ENCODE measurements at places on chromosomes 7 and 10.

GRCh38 chr10:74910976-74911350, 84.6 kb downstream of the KAT6B start:
- no peak for DNase-seq

GRCh38 chr7:153682628-153683027, 369.6 kb upstream of the DPP6 start:
- DNase-seq = no peak

- DNase-seq = no peak
Observed at GRCh38 chr10:110442746-110443145, 55.0 kb upstream of the DUSP5 start.

GRCh38 chr7:124635416-124635815, 130.2 kb downstream of the GPR37 start:
- peak; percentile 65 for DNase-seq

DNA sequence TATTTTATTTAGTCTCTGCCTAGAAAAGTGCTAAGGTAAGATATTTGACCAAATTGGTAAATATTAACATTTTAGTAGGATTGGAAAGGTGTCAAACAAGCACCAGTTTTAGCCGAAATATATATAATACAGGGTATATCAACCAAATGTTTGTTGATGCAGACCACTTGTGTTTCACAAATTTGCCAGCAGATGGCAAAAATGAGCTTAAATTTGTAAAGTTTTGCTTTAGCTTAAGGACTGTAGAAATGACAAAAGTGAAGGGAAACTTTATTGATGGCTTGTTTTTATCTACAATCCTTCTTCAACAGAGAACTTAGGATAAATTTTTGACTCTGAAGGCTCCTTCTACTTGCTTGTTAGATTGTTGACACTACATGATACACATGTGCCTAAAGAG, 4.8 kb upstream of the POLR1F start:
- peak; percentile 69 for DNase-seq

DNA sequence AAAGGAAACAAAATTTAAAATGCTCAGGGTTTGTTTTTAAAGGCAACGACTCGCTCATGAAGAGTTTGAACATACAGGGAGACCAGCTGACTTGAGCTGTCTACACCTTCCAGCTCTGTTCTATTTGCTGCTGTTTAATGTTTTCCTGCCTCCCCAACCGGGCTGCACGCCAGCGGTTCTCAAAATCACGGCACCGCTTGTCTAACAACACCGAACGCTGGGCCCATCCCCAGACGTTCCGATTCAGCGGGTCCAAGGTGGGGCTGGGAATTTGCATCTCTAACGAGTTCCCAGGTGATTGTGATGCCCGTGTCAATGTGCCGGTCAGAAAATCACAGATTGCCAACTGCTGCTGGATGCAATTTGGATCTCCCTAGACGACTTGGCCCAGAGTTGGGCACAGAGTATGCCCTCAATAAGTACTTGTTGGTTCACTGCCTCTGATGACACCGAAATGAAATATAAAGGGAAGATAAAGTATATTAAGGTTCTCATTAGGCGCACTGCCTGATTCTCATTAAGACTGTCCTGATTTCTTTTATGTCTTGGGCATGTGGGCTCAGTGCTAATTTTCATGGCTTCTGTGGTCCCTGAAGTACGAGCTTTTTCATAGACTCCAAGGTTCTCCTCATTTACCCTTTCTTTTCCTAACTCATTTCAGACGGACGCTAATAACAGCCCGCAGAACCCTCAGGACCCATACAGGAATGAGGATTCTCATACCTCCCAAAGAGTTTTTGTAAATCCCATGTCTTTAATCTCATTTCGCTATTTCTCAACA, 28.5 kb downstream of the CELF2 start:
- DNase-seq = no peak

DNA sequence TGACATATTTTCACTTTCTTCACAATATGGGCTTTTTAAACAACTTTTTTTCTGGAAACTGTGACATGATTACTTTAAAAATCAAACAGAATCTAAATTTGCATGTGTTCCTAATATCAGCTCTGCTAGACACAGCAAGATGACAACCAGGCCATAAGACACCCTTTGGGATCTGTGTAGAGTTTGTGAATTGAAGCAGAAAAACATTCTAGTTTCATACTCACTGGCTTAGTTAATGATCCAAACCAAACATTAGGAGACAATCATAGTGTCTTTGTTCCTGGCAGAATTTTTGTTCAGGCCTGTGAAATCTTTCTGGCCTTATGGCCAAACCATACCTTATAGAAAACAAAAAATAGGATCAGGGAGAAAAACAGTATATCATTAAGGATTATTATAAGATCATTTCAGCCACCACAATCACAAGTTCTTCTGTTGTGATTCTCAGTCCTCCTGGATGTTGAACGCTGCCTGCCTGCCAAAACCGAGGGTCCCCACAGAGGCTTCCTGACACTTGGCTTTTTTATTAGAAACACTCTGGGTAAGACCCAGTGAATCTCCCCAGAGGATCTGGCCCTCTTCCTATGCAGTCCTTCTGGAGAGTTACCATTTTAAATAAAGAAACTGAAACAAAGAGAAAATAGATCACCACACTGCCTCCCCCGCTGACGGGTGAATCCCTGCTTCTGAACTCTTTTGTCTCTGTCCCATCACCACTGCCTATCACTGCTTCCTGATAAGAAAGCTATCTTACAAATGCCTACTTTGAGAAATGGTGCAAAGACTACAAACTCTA, 79.2 kb upstream of the PPP1R3C start:
- no peak for DNase-seq

DNA sequence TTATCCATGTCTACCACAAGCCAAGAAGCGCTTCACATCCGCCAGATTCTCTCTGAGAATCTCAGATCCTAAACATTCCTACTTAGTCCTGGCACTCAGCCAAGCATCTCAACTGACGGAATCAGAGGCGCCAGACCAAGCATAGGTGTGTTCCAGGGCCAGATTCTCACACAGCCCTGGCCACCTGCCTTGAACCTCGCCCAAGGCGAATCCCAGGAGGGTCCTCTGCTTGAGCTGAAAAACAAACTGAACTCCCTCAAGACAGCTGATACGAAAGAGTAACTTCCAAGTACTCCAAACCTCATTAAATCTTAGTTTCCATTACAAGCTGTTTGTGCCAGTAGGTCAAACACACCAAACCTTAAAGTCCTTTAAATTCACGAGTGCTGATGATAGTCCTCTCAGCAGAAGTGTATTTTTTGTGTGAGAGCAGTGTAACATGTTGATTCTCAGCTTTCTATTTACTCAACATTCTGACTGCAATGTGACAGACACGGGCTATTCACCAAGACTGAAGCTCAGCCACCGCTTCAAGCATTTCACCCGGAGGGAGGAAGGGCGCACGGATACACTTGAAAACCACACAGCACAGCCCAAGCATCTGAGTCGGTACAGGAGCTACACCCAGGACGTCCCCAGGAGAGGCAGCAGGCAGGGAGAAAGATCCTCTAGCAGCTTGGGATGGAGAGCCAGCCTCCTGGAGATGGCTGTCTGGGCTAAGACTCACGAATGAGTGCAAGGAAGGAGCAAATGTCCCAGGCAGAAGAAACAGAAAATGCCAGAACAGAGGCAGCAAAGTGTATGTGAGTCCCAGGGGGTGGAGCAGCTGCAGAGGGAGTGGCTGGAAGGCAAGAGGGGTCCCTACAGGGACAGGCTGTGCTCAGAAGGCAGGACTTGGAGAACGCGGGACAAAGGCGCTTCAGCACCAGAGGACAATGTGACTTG, 6.0 kb downstream of the PARD3 start:
- DNase-seq = peak; percentile 76

DNA sequence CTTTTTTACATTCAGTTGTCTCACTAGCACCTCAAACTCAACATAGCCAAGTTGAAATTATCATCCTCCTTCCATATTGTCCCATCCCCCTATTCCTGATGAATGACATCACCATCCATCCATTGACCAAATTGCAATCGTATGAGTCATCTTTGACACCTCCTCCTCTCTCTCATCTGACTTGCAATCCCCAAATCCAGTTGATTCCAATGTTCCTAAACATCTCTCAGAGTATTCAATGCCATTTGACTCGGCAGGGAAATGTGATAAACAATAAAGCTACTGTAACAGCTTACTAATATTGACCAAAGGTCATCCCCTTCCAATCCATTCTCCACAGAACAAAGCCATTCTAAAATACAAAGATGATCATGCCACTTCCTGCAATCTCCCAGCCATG, 1047.8 kb downstream of the NRG3 start:
- no peak for DNase-seq

- no peak for DNase-seq
Observed at GRCh38 chr7:2939193-2939885, 95.2 kb upstream of the GNA12 start.

DNA sequence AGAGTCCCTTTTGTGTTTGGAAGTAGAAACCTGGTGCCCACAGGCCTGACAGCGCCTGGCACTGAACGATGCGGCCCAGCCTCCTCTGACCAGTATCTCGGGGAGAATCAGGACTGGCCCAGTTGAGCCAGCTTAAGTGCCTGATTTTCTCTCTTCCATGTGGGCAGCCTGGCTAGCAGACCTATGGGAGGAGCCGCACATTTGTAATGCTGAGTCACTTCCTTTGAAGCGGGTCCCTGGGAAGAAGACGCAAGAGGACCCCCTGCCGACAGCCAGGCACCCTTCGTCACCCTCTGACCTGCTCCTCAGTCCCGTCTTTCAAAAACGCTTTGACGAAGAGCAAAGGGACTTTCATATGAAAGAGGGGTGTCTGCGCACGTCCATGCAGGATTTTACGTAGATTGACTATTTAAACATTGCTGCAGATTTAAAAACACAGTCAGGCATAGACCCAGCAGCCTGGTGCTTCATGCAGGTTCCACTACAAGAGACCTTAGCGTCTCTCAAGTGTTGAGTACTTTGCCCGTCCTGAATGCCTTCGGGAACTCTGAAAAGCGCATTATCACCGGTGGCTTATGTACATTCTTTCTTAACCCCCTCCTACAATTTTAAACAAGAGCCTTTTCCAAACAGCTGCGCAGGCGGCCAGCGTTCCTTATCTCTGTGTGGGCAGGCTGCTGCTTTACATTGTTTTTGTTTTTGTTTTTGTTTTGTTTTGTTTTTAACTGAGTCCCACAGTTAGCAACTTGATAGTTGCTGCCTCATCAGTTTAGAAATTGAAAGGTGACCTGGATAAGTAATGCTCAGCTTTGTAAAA, 36.5 kb upstream of the AP5Z1 start:
- peak; percentile 59 for DNase-seq

- no peak for DNase-seq
Observed at GRCh38 chr7:98091061-98091460, 15.6 kb upstream of the LMTK2 start.

DNA sequence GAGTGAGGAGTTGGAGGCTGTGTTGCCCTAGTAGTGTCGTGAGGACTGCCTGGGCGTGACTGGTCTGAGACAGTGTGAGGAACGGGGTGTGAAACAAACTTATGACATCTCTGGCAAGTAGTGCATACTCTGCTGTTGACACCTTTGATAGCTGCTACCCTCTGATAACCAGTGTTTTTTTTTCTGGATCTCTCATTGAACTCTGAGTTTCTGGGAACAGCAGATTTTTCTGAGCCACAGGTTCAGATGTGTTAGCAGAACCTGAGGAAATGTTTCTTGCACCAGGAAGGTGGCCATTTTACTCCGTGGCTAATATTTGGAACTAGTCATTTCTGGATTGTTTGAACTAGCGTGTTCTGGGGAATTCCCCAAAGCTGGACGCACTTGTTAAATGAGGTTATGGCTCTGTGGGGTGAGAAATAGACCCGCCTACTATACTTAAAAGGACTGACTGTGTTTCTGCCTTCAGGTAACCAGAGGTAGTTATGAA, 52.9 kb downstream of the AUTS2 start:
- no peak for DNase-seq

DNA sequence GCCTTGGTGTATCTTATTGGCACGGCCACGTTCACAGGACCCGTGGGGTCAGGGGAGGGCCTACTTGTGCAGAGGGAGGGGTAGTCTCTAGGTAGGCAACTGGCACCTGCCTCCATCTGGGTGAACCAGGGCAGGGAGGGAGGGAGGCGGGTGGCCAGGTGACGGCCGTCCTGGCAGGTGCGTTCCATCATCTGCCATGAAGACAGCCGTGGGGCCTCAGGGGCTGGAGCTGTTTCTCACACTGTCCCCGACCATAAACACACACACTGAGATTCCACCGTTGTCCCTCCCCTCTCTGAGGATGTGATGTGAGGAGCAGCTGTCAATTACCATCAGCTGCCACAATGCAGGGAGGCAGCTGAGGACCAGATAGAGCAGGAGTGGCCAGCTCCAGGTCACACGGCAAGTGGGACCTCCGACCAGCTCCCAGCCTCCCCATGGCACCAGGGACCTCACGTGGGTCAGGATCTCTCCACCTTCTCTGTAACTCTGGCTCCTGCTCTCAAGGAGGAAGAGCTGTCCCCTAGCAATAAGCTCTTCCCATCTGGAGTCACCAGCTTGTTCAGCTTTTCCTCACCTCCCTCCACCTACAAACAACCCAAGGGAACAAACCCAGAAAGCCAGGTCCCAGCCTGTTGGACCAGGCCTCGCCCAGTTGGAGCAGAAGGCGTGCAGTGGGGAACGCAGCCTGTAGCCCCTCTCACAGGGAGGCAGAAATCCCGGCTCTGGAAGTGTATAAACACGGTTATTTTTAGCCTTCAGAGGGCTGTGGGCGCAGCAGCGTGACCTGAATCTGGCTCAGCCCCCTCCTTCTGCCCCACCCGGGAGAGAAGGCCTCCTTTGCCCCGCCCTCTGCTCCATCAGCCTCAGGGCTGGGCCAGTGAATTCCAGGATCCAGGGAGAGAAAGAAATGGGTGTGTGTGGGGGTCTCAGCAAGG, 33.1 kb downstream of the ZMIZ1 start:
- peak; percentile 39 for DNase-seq

DNA sequence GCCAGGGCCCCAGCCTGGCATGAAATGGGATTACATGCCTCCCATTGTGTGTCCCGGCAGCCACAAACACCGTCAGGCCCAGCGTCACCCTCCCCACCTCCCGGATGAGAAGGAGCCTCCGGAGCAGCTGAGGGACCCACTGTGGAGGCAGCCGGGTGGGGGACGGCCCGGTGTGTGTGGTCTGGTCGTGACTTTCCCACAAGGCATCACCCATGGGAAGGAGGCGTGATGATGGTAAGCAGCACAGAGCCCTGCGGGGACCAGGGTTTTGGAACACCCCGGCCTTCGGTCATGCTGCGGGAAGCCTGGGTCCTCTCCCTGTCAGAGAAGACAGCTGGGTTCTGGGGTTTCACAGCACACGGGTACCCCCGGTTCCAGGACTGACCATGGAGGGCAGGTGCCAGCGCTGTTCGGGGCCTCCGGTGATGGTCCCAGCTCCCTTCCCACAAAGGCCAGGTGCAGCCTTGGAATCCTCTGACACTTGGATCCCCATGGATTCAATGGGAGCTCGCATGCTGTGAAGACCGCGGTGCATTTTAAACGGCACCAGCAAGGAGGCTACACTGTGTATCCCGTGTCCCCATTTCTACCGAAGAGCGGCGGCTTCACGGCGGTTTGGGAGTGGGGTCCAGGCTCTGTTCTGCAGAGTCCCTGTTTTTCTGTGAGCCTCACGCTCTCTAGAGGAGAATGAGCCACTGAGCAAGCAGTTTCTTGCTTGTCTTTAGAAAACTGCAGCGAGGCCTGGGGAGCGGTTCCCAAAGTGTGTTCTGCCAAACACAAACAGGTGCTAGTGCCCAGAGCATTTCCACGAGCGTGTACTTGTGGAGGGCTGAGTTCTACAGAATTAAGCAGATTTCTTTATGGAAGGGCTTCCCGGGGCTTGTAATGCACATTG, 336.0 kb downstream of the ADARB2 start:
- no peak for DNase-seq

- DNase-seq = no peak
Observed at GRCh38 chr7:149599636-149600206, 102.1 kb upstream of the ZNF746 start.

- DNase-seq = peak; percentile 59
Observed at GRCh38 chr7:114922026-114922651, at the start of gene MDFIC. TSS of gene MDFIC (plus strand) at chr7:114922094. CDS start at chr7:114923034, 940 bp downstream.
